Panc1 (cell line): ENCODE measurements at places on chromosomes 12 and 14.

DNA sequence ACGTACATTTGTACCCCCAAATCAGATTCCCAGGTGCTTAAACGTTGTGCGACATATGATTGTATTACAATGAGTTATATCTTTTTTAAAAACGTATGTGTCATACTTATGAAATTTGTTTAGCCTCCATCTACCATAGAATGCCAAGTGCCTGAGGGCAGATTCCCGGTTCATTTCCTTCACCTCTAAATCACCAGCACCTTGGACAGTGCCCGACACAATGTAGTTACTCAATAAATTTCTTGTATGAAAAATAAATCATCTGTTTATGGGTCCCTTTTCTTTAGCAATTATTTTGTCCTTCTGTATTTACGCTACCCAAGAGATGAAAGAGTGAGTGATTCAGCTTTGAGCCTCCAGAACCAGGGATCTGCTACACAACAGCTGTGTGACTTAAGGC lies 157.4 kb downstream of the TBX5 start:
- no peak for DNase-seq

- DNase-seq: no peak
These were observed 15.0 kb downstream of the SRP54 start for GRCh38 chr14:34997762-34998161.

DNA sequence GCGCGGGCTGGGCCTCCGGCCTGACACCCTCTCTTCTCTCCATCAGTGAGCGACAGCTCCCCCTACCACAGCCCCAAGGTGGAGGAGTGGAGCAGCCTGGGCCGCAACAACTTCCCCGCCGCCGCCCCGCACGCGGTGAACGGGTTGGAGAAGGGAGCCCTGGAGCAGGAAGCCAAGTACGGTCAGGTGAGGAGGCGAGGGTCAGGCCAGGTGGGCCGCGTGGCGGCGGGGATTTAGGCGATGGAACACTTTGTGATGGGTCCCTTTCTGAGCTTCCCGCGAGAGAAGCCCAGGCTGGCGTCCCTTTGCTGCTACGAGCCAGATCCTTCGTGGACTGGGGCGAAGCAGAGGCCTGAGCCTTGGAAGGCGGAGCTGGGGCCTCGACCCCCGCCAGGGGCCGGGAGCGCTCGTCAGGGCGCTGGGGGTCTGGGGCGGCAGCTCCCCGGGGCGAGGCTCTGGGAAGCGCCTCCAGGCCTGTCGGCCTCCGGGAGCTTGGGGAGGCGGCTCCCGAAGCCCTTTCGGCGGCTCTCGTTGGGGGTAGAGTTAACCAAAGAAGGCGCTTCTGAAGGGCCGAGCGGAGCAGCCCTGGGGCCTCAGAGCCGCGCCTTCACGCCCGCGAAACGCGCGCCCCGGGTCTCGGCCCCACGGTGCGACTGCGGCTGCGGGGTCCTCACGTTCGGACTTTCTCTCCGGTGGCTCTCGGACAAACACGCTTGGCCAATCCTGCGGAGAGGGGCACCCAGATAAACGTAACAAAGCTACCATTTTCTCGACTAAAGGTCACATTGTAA lies 5.0 kb downstream of the PAX9 start:
- no peak for DNase-seq

DNA sequence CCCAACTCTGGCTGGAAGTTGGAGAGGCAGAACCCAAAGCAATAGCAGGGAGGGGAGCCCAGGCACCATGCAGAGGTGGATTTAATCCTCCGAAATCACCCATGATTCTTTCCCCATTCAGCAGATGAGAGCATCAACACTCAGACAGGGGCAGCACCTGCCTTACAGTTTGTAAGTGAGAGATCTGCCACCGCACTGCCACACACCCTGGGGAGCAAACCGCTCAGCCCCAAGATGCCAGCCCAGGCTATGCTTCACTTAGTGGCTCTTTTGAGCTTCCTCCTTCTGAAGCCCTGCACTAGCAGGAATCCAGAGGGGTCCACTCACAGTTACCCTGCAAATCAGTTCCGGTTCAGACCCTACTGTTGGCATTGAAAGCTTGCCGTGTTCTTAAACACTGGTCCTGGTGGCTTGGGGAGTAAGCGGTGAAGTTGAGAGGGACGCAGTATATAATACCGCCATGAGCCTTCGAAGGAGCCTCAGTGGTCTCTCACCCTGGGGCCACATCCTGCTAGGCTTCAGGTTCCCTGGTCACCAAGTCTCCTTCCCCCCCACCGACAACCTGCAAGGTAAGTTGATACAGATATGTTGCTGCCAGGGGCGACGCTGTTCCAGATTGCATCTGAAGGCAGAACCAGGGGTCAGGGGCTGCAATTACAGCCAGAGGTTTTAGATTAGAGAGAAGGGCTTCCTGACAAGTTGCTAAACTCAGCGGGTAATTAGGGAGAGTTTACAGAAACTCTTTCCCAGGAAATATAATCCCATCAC lies 72.0 kb upstream of the CCND2 start:
- DNase-seq: no peak

DNA sequence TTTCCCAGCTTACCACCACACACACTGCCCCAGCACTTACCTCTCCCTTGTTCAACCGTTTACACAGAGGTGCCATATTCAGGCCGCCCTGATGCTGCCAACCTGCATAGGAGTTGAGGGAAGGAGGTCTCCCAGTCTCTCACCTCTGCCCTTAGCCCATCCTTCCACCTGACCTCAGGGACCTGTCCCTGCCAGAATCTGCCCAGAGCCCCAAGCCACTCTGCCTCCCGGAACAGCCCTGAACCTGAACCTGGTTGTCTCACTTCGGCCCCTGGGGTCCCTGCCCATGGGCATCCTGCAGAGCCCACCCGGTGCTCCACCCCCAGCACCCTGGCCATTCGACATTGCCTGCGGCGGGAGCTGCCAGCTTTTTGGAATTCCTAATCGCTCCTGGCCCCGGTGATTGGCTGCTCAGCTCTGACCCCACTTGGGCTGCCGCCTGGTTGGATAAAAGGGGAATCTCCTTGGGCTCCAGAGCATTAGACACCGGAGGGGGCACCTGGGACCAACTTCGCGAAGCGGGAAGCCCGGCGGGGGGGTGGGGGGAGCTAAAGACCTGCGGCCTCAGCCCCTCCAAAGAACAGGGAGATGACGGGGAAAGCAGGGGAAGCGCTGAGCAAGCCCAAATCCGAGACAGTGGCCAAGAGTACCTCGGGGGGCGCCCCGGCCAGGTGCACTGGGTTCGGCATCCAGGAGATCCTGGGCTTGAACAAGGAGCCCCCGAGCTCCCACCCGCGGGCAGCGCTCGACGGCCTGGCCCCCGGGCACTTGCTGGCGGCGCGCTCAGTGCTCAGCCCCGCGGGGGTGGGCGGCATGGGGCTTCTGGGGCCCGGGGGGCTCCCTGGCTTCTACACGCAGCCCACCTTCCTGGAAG lies at the start of gene VSX2:
TSS of gene VSX2 (plus strand) at position 476 of the 874 bp plus-strand sequence. CDS start at position 589, 113 bp downstream.
- no peak for DNase-seq

DNA sequence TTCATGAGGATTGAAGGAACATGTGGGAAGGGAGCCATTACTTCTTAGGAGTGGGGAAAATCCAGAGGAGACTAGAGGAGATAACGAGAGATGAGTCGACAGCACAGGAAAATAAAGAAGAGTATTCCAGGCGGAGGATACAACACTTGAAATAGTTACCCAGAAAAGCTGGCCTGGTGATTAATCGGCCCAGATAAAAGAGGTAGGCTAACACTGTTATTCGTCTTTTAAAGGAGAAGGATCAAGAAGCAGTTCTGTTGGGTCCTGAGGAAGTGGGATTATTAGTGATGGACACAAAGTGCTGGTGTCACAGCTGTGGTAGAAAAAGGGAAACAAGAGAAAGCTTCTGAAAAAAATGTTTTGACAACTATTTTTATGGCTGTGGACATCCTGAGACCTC lies 425.3 kb downstream of the ZFP36L1 start:
- DNase-seq: no peak

DNA sequence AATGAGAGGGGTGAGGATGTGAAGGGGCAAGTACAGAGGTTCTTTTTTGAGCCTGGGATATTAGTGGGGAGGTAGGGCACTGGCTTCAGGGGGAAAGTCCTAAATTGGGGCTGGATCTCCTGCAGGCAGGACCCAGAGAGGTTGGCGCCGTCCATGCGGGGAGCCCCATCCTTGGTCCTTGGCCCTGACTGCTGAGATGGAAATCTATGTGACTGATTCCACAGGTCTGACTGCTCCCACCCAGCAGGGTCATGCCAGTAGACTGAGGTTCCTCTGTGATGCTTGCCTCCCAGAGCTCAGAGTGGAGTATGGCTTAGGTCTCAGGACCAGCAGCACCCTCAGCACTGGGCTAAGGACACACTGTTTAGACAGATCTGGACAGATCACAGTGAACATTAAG lies 988.6 kb upstream of the TMEM132C start:
- no peak for DNase-seq

GRCh38 chr12:117466677-117467362 lies 105.4 kb upstream of the NOS1 start:
- no peak for DNase-seq

GRCh38 chr14:24692382-24693352 lies 58.7 kb upstream of the GZMB start:
- no peak for DNase-seq

DNA sequence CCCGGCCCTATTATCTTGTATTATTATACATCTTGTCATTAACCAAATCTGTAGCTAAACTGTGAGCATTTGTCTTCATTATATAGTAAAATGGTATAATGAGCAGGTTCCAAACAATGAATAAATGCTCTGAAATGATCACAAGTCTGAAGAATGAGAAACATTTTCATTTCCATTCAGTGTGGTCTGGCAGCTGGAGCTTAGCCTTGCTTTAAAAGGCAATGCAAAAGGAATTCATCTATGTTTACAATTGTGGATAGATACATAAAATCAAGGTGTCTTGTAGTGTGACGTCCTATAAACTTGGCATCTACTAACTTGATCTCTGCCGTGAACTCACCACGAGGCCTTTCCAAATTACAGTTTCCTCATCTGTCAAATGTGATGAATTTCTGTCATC lies 168.3 kb downstream of the RMST start:
- DNase-seq: no peak

DNA sequence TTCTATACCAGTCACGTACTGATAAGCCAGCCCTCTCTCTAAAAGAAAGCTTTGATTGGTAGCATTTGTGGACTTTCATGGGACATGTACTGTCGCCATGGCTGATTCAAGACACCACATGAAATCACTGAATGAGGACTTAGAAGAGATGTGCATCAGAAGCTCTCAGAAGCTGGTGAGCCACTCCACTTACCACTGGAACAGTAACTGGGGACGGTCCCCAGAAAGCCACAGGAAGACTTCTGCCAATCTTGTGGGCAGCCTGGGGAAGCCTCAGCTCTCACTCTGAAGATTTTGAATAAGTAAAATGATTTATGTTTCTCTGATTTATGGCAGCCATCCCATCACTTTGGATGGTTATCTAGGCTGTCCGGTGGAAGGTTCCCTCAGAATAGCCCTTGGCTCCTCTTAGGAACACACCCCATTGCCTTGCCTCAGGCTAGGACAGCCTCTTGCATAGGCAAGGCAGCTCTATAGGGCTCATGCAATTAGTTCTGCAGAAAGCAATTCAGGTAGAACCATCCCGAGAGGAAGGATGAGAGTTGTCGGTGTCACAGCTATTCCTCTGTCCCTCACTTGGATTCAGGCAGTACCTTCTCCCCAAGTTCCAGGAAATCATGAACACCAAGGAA lies 9.8 kb downstream of the DHRS1 start:
- no peak for DNase-seq

GRCh38 chr14:67675219-67675582 lies 769 bp upstream of the VTI1B start:
- DNase-seq: no peak

GRCh38 chr12:4353785-4354208 lies 25.7 kb downstream of the FGF23 start:
- no peak for DNase-seq

GRCh38 chr12:105237666-105238065 lies 1.7 kb upstream of the APPL2 start:
- no peak for DNase-seq

DNA sequence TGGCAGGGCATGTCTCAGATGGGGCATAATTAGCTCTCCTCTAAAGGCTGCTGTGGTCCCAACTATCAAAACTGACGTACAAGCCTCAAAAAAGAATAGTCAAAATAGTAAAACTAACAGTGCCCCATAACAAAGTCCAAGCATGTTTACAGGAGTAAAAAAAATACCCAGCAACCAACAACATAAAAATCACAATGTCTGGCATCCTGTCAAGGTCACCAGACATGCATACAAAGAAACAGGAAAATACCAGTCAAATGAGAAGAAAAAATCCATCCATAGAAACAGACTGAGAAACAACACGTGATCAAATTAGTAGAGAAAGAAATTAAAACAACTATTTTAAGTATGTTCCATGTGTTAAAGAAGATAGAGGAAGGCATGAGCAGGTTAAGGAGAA lies 131.2 kb upstream of the C14orf180 start:
- DNase-seq: no peak

- no peak for DNase-seq
These were observed 783.0 kb downstream of the TMEM121 start for GRCh38 chr14:106309423-106309822.

- no peak for DNase-seq
These were observed 48.6 kb downstream of the DRAM1 start for GRCh38 chr12:101925935-101926334.

DNA sequence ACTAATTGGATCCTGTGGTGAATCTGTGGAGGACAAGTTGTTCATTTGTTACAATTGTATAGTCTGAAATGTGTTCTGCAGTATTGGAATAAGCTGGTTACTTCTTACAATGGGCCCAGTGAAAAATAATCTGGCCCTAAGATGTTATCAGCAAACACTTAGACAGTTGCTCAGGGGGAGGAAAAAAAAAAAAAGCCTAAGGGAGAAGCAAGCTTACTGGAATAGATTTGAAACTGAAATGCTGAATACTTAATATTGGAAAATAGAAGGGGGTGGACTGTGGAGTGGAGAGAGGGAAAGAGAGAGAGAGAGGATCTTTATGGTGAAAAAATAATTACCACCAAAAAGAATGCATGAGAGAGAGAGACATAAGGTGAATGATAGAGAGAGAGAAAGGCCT lies 4.0 kb downstream of the FOXG1 start:
- no peak for DNase-seq

- no peak for DNase-seq
These were observed 5.9 kb downstream of the LAG3 start for GRCh38 chr12:6778217-6778573.

DNA sequence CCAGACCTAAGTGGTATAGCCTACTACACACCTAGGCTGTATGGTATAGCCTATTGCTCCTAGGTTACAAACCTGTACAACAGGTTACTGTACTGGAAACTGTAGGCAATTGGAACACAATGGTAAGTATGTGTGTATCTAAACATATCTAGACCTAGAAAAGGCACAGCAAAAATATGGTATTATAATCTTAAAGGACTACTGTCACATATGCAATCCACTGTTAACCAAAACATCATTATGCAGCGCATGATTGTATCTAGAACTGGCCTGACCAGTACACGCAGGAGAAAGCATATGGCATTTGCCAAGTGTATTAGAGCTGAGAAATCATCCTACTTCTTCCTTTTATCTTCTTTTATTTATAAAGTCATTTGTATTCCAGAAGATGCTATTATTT lies 75.5 kb downstream of the SLC8A3 start:
- no peak for DNase-seq

- DNase-seq: no peak
These were observed 4.8 kb downstream of the ELK3 start for GRCh38 chr12:96198965-96199364.

GRCh38 chr12:126747530-126748149 lies 1519.3 kb upstream of the TMEM132C start:
- DNase-seq: no peak

GRCh38 chr12:5493018-5493417 lies 61.1 kb downstream of the NTF3 start:
- no peak for DNase-seq

- no peak for DNase-seq
These were observed 194.2 kb downstream of the ADGRD1 start for GRCh38 chr12:131147894-131148293.
